ENCODE measurements at places on chromosomes 7 and 10.
A peak's percentile ranks its signal among the peaks of the same experiment; 100 is the strongest.

GRCh38 chr7:77959080-77959479, 160.5 kb downstream of the PHTF2 start:
- no peak for DNase-seq

DNA sequence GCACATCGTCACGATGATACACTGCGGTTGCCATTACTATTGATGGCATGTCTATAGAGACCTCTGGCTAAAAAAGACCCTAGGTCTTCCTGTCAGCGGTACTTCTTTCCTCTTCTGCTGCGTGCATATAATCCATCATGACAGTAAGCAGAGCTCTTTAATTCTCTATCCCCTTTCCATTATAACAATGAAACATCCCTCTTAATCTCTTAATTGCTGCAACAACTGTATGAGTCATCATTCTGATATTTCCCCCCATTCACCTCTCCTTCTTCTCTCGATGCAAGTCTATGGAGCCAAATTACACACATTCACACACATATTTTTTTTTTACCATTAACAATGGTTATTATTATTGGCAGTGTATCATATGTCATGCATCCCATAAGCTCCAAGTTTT, 45.2 kb upstream of the AKR1E2 start:
- no peak for DNase-seq

- no peak for DNase-seq
These were observed 25.7 kb upstream of the FAM133B start for GRCh38 chr7:92615861-92616260.

GRCh38 chr10:29329420-29329819, 40.5 kb downstream of the LYZL1 start:
- no peak for DNase-seq

GRCh38 chr7:152341039-152341913, 94.5 kb downstream of the KMT2C start:
- peak; percentile 10 for DNase-seq

GRCh38 chr7:54253036-54253373, 289.2 kb upstream of the VSTM2A start:
- DNase-seq = no peak

DNA sequence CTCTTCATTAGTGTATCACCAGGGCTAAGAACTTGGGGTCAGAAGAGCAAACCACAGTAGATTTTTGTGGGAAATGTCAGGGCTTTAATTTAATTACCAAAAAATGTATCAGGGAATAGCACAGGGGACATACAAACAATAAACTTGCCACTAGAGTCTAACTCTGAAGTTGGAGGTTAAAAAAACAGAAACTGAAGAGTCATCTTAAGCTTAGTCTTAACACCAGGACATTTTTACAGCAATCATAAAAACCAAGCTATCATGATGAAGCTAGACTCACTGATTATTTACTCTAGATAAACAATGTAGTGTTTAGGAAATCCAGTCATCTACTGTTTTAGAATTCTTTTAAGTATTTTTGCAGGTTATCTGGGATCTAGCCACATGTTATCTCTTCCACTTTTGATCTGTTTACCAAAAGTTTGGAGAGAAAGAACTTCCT, 48.4 kb upstream of the GLI3 start:
- DNase-seq = no peak

GRCh38 chr10:54284526-54285193, 516.4 kb downstream of the PCDH15 start:
- DNase-seq = no peak

- DNase-seq = no peak
These were observed 17.8 kb upstream of the ZKSCAN1 start for GRCh38 chr7:99997545-99998137.

DNA sequence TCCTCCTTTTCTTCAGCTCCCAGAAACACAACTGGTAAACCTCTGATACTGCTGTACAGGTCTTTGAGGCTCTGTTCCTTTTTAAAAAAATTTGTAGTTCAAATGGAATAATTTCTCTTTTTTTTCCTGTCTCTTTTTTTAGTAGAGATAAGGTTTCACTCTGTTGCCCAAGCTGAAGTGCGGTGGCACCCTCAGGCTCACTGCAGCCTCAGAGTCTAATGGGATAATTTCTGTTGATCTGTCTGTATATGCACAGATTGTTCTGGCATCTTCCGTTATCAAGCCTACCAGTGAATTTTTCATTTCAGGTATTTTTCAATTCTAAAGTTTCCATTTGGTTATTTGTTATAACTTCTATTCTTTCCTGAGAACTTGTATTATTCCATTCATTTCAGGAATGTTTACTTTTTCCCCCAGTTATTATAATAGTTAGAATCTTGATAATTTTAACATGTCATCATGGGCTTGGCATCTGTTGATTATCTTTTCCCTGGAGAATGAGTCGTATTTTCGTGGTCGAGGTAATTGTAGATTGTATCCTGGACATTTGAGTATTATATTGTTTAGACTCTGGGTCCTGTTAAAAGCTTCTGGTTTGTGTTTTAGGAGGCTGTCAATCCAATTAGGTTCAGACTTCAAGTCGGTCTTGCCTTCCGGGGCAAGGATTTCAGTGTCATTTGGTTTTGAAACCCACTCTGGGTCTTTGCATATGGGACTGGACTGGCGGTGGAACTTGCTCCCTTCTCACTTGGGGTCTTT, 24.5 kb downstream of the CRCP start:
- no peak for DNase-seq

- DNase-seq = no peak
These were observed 232.9 kb upstream of the GRB10 start for GRCh38 chr7:51015581-51015980.

DNA sequence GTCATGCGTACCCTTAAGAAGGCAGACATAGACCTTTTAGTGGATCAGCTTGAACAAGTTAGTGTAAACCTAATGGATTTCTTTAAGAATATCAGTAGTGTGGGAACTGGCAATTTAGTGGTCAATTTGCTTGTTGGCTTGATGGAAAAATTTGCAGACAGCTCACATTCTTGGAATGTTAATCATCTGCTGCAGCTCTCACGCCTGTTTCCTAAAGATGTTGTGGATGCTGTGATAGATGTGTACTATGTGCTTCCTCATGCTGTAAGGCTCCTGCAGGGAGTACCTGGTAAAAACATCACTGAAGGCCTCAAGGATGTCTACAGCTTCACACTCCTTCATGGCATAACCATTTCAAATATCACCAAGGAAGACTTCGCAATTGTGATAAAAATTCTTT, 103.4 kb downstream of the ABCA13 start:
- DNase-seq = no peak

DNA sequence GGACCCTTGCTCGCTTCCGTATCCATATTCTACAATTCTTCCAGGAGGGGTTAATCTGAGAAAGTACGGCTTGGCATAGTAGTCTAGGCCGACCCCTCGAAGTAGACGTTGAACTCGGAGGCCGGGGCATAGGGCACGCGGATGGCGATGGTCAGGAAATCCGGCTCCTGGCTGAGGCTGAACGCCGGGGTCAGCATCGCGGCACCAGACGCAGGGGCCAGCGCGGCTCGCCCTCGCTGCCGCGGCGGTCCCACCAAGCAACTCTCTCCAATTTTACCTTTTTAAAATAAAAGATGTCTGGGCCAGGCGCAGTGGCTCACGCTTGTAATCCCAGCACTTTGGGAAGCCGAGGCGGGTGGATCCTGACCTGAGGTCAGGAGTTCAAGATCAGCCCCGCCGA, 7.3 kb upstream of the SGMS1 start:
- no peak for DNase-seq

GRCh38 chr10:85719408-85719807, 647.2 kb downstream of the GRID1 start:
- DNase-seq = no peak

DNA sequence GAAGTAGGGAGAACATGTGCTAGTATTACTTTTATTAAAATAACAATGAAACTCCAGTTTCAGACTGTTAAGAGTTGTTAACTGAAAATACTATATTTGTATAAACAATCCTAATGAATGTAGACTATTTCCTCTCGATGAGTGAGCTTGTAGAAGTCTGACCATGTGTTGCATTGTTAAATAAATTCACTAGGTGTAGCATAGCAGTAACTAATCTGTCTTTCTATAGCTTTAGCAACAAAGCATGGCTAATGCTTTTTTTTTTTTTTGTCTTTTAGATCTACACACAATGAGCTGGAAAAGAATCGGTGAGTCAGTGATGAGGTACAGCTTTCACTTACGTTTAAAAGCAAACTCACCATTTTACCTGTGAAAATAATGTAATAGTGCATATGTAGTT, 37.1 kb downstream of the MXI1 start:
- no peak for DNase-seq

GRCh38 chr7:25405736-25406135, 177.4 kb upstream of the NPVF start:
- peak; percentile 73 for DNase-seq

- no peak for DNase-seq
These were observed 114.6 kb downstream of the GNAI1 start for GRCh38 chr7:80249184-80249583.

DNA sequence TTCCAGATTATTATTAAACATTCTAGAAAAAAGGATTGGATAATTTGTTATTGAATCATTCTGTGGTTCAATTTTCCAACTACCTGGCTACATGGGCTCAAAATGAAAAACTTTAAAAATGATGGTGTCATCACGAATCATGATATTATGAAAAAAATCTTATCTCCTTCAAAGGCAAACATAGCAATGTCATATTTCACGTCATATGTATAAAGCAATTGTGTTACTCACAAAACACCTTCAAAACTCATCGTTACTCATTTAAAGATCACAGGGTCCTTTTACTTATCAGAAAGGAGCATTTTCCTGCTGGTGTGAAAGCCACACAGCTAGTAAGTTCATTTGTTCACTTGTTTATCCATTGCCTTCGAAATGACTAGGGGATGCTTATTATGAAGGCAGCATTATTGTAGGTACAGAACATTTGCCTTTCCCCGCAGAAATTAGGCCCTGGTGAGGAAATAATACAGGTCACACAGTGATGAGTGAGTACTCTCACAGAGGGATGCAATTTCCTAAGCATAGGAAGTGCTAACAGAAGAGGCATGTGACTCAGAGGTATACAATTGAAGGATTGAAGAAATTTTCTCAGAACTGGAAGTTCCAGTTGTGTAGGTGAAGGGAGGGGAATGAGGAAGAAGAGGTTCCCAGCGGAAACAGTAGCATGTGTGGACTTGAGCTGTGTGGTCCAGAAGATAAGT, 478.7 kb downstream of the INHBA start:
- DNase-seq = no peak

DNA sequence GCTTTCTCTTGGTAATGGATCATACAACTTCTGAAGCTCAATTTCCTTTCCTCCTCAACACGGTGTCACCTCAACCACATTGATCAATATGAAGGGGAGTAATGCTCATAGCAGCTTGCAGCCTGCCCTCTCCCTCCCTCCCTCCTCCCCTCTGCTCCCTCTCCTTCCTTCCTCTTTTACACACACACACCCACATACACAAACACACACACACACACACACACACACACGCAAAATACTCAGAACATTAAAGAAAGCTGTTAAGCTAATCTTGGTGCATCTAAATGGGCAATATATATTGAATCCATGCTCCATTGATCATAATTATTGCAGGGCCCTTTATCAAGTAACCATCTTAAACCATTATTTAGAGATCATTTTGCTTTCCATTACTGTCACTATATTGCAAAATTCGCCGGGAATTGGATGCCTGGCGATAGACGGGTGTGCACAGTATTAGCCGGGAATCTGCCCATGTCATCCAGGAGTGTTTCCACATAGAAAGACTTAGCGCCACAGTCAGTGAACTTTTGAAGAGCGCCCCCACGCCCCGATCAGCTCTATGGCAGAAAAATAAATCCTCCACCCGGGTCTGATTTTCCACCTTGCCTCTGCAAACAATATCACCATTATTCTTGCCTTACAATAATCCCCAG, 122.0 kb downstream of the PRLHR start:
- DNase-seq = no peak

DNA sequence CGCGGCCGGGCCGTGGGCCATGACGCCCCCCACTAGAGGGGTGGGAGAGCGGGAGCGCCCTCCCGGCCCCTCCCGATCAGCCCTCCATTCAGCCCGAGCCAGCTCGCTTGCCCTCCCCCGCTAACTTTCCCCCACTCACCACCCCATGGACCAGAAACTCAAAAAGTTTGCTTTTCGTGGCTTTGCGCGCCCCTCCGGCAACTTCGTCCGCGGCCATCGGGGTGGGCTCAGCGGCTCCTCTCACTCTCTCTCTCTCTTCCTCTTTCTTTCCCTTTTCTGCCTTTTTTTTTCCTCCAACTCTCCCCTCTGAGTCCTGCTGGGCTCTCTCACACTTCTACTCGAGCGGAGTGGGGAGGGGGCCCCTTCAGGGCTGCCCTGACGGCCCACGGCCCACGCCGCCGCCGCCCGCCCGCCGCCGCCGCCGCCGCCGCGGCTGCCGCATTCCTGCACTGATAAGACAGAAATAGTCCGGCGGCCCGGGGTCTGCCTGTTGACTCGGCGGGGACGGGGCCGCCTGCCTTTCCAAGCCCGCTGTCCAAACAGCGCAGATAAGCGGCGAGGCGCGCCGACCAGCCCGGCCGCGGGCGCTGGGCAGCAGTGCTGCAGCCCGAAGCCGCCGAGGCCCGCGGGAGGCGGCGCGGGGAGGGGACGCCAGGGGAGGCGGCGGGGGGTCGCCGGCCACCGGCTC, at the start of gene SMARCD3:
TSS of gene SMARCD3 (minus strand) at position 349 of the 688 bp plus-strand sequence. CDS start at position 217, 132 bp downstream.
- no peak for DNase-seq

DNA sequence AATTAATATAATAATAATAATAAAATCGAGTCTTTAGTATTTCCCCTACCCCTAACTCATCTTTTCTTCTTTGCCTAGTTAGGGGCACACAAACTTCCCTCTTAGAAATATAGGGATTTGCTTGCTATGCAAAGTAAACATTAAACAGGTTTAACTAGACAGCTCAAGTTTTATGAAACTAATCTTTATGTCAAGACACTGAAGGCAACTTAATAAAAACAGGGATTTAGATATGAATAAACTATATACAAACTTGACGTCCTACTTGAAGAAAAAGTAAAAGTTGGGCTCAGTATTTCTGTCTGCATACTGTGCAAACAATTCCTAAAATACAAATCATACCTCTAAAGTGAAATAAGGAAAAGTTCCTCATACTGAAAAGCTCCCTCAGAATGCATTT, 52.1 kb upstream of the CAV2 start:
- DNase-seq = no peak

DNA sequence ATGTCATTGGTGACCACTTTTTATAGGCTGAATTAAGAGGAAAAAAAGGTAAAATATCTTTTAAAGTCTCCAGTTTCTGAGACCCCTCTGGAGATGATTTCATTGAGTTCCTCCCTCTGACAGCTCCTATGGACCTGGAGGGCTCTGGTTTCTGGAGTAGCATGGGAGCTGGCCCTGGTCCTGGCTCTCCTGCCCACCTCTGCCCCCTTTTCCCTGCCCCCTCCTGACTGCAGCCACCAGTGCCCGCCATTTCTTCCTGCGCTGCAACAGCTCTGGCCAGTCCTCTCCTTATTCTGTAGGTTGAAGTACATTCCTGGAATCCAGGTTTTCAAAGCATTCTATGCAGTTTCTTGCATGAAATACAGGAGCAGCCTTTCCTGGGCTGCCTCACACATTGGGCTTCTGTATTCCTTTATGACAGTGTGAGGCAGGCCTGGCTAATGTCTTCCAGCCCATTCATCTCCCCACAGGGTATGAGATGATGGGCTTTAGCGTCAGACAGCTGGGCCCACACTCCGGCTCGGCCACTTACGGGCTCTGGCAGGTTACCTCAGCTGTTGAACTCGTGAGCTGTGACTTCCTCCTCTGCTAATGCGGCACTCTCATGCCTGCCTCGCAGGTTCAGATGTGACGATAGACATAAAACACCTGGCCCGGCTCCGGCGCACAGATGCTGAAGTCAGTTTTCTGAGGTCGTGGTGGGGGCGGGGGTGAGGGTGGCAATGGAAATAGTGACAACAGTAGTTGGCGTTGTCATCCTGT, 101.7 kb downstream of the MGMT start:
- DNase-seq = no peak

Data from left renal pelvis (tissue), 4 donors.